AG10803 (cell line): ENCODE measurements at places on chromosomes 6 and 20.

DNA sequence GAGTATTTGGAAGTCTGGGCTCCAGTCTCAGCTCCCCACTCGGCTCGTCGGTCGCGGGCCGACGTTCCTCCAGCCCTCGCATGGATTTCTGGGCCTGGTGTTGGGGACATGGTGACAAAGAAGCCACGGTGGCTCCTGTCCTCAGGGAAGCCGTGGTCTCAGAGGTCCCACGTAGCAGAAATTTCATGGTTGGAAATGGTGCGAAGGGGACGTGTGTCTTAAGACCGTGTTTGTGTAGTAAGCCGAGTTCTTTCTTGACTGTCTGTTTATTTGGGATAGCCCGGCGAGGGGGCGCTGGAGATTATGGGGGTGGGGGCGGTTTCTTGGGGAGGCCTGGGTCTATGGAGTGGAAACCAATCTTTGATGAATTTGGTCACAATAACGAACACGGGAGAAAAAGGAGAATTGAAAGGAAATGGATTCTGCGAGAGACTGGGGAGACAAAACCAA, 23.5 kb upstream of the MAP3K7 start:
- no peak for DNase-seq

DNA sequence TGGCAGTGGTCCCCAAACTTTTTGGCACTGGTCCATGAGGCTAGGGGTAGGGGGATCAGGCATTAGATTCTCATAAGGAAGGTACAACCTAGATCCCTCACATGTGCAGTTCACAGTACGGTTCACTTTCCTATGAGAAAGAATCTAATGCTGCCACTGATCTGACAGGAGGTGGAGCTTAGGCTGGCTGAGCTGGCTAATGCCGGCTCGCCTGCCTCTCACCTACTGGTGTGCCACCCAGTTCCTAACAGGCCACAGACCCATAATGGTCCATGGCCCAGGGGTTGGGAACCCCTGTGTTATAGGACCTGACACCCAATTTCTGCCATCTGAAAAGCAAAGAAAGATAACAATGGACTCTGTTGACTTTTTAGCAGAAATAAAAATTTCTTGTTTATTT, 199.6 kb downstream of the GMPR start:
- DNase-seq, result no peak

DNA sequence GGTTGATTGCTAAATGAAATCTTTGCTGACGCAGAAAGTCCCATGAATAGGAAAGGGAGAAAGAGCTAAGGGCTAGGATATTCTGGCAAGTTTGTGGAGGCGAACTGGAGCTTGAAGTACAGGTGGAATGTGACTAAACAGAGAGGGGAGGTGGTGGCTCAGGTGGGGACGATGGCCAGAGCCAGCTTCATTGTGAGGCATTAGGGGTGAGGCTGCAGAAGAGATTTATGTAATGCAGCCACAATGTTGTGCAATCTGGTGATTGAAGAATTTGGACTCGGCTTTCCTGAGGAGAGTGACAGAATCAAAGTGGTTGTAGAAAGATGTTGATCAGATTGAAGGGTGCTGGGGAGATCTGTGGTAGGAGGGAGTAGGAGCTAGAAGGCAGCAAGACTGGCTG, 42.9 kb upstream of the SPACA1 start:
- DNase-seq, result no peak

- DNase-seq, result no peak
These were observed 83.5 kb upstream of the PLEKHG1 start for GRCh38 chr6:150516199-150516598.

DNA sequence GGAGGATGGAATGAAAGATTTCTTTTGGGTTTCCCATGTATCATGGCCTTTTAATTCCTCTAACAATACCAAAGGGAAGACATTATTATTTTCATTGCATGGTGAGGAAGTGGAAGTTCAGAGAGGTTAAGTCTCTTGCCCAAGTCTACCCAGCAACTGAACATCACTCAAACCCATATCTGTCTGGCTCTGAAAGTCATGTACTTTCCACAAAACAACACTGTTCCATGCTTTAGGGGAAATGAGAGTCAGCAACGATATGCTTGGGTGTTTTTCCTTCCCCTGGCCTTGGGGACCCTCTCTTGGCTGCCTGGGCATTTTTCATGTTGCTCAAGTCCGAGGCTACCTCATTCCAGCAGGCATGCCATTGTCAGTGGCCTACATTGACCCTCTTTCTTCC, 118.8 kb downstream of the ADTRP start:
- DNase-seq, result no peak

DNA sequence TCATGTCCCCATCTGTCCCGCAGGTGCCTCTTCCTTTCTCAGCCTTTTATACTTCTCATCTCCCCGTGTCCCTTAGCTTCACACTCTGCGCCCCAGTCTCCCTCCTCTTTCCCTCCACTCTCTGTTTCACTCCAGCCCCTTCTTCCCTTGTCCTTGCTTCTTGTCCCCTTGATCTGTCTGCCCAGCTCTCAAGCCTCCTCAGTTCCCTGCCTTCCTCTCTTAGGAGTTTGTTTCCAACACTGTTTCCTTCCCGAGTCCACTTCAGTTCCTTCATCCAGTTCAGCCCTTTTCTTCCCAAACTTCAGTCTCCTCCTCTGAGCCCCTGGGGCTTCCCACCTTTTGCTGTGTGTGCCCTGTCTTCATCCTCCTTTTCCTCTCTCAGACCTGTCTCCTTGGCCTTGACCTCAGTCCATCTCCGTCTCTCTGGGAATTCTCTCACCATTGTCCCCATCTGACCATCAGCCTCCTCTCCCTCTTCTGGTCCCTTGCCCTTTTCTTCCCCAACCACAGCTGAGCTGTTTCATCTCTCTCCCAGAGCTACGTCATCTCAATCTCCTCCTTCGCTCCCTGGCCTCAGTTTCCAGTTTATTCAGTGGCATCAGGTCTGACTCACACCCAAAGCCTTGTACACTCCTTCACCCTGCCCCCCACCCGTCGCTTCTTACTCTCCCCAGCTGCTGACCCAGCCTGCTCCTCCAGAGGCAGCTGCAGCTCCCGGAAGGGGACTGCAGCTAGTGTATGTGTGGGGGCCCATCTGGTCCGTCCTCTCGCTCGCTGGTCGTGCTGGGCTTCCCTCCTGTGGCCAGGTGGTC, 2.7 kb upstream of the DDR1 start:
- DNase-seq, result no peak

- DNase-seq, result peak; percentile 98
These were observed 20.3 kb downstream of the TTPAL start for GRCh38 chr20:44495802-44496481.

DNA sequence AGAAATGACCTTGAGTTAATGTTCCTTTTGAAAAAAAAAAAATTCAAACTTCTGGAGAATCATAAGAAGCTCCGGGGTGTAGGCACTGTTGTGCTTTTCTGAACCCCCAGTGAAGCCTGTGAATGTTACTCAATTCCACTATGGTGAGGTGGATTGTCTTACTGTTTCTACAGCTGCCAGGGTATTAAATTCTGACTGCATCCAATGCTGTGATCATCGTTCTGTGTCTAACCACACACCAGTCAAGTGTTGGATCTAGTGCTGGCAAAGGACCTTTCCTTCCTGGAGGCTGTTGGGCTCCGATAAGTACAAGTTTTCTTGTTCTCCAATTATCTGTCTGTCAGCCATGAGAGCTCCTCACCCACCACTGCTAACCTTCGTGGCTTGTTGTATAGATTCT, 162.0 kb upstream of the EPHA7 start:
- no peak for DNase-seq

DNA sequence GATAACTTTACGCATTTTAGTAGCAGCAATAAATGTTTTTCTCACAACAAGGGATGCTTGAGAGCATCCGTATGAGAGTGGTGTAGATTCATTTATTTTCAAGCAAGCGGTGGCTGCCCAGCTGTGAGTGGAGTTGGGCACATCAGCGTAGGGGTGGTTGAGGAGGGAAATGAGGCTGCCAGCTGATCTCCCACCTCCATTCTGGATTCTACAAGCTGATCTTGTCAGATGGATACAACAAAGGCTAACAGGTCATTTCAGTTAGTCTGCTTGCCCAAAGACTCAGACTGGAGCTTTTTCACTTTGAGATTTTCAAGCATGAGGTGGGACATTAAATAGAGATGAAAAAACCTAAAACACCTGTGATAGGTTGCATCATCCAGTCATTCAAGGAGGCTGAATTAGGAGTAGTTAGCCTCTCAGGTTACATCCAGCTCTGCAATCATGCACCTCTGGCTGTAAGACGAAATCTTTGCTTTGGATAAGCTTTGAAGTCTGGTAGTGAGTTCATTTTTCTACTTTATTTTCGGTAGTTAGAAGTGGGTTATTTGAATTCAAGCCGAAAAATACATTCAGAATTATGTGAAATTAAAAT, 1.9 kb upstream of the BACH2 start:
- no peak for DNase-seq

- DNase-seq, result no peak
These were observed 23.9 kb upstream of the ASXL1 start for GRCh38 chr20:32333988-32334885.

DNA sequence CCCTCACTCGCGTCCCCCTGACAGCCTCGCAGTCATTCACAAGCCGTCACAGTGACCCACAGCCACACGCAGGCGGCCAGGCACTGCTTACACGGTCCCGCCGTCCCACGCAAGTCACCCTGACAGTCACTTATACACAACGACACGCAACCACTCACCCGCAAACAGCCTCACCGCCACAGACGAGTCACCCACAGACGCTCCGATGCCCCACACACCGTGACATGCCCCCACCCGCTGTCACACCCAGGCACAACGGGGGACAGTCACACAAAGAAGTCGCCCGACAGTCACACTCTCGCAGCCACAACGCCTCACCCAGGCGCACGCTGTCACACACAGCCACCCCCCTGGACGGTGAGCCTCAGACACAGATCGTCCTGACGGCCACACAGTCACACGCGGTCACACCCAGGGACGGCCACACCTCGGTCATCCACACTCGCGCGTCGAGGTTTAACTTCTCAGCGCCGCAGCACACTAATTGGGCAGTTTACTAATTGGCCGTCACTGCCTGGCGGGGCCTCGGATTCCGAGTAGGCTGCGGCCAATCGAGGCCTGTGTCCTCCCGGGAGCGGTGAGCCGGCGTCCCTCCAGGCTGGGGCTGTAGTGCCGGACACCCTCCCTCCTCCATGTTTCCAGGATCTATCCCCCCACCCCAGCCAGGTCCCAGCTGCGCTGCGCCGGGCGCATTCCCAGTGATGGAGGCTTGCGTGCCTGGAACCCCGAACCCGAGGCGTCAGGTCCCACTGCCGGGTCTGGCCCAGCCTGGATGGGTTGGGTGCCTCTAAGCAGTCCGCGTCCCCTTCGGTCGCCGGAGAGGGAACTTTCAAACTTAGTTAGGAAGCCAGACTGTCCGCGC, 790 bp downstream of the TOX2 start:
- DNase-seq, result peak; percentile 24

DNA sequence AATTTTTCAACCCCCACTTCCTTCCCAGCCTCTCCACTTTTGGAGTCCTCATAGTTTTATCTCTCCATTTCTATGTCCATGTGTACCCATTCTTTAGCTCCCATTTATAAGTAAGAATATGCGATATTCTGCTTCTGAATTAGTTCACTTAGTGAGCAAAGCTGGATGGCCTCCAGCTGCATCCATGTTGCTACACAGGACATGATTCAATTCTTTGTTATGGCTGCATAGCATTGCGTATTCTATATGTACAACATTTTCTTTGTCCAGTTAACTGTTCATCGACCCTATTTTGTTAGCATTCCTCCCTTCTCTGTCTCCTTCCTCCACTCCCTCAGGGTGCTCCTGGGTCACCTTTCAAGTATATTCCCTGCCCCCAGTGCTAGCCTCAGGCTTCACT, 210.0 kb upstream of the SSTR4 start:
- DNase-seq, result no peak

GRCh38 chr6:161477876-161478425, 204.1 kb upstream of the AGPAT4 start:
- DNase-seq, result no peak

GRCh38 chr20:7841971-7842310, 98.3 kb downstream of the HAO1 start:
- DNase-seq, result peak; percentile 82

GRCh38 chr6:166760288-166760687, 133.2 kb upstream of the RPS6KA2 start:
- DNase-seq, result no peak

DNA sequence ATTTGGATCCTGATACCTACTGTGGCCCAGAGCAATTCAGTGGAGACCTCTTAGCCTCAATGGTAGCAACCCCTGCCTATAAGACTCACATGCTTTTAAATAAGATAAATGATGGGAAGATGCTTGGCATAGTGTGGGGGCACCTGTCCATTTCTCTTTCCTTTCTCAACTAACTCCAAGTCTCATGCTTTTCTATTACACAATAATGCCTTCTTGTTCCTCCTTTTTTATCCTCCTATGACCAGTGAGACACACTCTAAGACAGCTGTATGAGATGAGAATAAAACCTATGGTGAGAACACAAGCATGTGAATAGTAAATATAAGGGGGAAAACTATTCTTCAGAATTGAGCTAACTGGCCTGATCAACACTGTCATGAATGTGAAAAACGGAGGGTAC, 147.0 kb upstream of the STXBP5 start:
- no peak for DNase-seq

DNA sequence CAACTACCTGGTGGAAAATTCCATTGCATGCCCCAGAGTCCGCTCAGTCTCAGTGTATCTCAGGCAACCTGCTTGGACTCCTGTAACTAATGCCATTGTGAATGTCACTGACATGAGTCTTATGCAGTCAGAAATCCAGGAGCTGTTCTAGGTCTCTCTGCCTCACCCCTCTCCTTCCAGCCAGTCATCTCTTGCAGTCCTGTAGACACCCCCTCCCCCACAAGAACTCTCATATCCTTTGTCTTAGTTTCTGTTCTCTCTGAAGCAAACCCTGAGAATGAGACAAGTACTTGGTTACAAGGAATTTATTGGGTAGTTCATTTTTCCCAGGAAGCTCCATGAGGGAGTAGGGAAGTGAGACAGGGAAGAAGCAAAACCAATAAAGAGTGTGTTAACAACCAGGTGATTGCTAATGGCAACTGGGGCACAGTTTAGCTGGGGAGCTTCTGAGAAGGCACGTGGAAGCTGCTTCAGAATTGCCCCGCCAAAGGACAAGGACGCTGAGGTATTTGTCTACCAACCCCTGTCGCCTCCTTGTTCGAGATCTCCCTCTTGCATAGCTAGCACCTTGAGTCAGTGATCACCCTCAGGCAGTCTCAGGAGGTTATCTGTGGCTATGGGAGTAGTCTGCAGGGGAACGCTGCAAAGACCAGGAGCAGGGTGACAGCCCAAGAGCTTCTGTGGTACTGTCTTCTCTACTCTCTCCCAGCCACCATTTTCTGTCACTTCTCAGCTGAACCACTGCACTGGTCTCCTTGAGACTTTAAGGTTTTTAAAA, 911.4 kb upstream of the FLRT3 start:
- no peak for DNase-seq

- DNase-seq, result no peak
These were observed 70.5 kb upstream of the SLCO4A1 start for GRCh38 chr20:62571669-62572344.

- DNase-seq, result peak; percentile 35
These were observed 136.8 kb downstream of the FNDC1 start for GRCh38 chr6:159305804-159306537.
